HCT116 (cell line): ENCODE measurements at places on chromosomes 12 and 14. TPM values are rescaled to one million over a fixed set of nuclear protein-coding genes. Genes with fewer than 3 reads are reported as not detected.

- no peak for DNase-seq
These were observed 188.2 kb upstream of the DIO3 start for GRCh38 chr14:101372894-101373620.

DNA sequence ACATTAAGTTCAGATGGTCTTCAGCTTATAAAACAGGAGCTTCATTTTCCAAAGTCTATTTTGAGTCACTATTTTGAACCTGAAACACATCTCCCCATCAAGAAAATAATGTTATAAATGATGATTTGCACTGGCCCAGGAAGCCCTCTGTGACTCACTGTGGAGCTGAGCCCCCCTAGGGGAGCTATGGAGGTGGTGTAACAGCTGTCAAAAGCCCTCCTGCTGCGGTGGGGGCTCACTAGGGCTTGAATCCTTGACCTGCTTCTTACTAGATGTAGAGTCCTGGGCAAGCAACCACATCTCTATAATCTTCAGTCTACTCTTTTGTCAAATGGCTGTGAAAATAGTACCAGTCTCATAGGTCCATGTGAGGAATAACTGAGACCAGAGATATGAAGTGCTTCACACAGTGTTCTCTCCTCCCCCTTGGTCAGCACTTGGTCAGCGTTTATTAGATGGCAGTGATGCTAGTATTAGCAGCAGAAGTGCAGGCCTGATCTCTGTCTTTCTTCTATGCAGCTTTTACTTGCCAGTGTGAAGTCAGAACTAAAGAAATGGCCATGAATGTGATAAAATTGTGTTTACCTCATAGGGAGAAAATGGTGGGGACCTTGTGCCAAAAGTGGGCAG lies 83.4 kb downstream of the RTN1 start:
- no peak for DNase-seq

The TTC8 gene
- 21.4 TPM for total RNA-seq

The USP44 gene
- total RNA-seq, result 0.17 TPM
